ENCODE measurements at places on chromosomes 2 and 18.

GRCh38 chr2:207163756-207164005 is 2.1 kb downstream of the KLF7 start:
- DNase-seq: no peak

DNA sequence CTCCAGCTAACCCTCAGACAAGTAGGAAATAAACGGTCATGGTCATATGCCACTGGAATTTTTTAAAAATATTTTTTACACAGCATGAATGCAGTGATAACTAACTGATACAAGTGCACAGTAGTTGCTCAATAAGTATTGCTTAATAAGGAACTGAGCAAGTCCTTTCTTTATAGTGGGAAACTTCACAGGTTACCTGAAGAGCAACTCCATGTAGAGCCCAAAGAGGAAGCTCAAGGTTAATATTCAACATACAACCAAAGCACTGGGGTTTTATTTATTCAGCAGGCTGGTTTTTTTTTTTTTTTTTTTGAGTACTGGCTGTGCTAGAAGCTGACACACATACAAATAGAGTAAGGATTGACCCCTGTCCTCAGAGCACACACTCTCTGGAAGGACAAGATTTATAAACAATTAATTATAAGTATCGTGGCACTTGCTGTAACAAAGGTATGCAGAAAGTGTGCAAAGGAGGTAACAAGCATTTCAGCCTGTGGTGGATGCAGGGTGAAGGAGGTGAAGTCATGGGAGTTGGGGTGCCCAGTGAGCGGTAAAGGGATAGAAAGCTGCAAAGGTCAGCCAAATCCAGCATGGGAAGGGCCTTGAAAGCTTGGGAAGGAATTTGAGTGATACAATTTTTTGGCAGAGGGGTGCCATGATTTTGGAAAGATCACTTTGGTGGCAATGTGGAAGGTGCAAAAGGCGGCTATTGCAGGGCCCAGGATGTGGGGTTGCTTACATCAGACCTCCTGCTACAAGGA is 52.7 kb downstream of the ATOH8 start:
- DNase-seq: no peak

- DNase-seq: no peak
Observed at GRCh38 chr2:56202381-56203121, 18.8 kb downstream of the CCDC85A start.

GRCh38 chr2:129813404-129813803 is 166.1 kb upstream of the RAB6C start:
- no peak for DNase-seq

DNA sequence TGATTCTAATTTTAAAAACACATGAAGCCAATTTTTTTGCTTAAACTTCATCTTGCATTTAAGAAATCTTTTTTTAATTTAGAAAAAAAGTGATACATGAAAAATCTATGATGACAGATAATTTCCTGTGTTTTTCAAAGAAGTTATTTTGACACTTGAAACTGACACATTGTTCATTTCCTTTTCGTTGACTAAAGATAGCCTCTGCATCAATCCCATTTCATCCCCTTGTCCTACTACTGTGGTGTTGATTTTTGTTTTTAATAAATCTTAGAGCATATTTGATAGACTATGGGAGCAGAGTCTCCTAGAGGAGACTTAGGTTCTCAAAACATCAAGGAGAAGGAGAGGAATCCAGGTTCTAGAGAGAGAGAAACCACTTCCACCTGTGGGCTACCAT is 70.9 kb downstream of the ACVR1C start:
- DNase-seq: no peak

DNA sequence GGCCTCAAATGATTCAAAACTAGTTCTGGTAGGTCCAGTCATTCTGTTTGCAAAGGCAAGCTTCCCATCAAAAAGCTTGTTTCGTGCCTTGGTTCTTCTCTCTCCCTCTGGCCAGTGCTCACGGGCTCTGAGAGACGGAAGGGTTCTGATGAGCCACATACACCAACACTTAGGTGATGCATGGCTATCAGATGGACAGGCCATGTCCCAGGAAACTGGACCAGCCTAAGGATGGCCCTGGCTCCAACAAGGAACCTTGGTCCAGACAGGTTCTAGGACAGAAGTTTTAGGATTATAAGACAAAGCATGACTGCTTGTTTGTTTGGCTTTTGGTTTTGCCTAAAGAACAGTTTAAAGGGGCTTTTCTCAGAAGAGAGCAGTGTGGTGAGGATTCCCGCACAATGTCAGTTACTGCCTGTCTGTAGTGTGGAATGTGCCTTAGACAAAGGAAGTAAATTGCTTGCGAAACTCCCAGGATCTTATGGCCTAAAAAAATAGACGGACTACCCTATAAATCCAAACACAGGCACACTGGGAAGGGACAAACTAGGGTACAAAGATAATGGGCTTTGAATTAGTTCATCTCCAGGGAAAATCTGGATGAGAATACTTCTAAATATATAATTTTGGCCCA is 10.3 kb downstream of the CYP1B1 start:
- no peak for DNase-seq

GRCh38 chr2:199160081-199160480 is 297.7 kb downstream of the SATB2 start:
- DNase-seq: no peak

- DNase-seq: peak; percentile 5
Observed at GRCh38 chr18:52694804-52695203, 354.8 kb downstream of the DCC start.

GRCh38 chr2:137220438-137220993 is 455.2 kb downstream of the THSD7B start:
- DNase-seq: no peak

DNA sequence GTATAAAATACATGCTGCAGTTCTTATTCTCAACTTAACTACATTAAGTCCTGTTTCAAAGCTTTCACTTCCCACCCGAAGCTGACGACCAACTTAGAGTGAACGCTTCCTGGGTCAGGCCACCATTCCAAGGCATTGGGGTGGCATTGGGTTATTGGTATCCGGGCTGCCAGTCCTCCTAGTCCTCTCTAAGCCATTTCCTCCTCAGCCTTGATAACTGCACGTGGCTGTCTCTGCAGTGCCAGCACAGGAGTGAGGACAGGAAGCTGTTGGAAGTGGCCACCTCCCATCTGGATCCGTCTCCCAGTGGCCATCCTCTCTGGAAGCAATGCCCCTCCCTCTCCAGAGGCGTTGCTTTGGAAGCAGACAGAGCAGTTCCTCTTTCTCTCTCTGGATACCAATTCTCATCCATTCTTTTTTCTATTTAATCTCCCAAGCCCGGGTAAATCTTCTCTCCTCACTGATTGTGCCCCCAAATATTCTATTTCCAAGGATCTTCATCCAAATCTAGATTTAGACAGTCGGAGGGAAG is 354.7 kb downstream of the EIPR1 start:
- DNase-seq: no peak

DNA sequence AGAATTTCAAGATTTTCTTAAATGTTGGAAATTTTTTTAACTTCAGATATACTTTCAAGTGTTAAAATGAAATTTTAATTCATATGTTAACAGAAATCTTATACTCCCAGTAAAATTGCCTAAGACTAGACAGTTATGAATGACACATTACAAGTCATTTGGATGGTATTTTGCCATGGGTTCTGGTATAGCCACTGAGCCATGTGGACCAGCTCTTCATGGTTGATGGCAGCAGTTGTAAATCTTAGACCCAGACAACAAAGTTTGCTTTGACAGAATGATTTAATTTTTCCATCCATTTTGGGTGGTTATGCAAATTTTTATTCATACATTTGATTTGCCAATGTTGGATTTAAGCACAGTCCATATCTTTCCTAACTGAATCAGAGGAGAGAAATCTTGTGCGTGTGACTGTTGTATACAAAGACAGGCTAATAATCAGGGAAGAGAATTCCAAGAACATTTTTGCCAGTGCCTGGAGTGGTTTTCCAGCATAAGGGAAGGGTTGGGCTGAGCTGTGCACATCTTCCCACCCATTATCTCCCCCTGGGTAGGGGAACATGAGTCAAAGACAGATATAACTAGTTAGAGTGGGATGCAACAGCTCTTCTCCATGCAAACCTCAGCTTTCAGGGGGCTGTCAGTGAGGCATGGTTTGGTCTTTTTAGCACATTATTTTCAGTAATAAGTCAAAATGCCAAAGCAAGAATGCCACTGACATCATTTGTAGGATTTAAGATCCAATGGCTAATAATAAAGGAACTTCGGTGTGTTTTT is 28.1 kb upstream of the INPP4A start:
- no peak for DNase-seq

DNA sequence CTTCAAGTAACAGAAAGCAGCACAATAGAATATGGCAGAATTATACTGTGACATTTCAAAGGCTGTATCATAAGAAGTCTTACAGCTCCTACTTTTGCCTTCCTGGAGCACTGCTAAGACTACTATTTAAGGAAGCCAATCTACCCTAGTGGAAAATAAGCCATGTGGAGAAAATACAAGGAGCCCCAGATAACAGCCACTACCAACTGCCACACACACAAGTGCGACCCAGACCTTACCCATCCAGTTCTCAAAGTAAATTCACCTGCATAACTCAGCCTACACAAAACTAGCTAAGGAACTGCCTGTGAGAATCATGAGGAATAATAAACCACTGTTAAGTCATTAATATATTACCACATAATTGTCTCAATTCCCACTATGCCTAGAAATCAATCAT is 66.4 kb downstream of the USP34 start:
- no peak for DNase-seq

DNA sequence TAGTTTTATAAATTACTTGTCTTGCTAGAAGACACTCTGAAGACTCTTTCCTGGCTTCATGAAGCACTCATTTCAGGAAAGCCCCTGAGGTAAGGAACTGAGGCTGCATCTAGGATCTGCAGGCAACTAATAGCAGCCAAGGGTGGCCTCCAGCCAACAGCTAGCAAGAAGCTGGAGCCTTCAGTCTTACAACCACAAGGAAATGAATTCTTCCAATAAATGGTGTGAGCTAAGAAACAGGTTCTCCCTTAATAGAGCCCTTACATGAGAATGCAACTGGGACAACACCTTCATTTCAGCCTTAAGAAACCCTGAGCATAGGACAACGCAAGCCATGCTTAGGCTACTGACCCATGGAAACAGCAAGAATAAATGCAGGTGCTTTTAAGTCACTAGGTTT is 254.6 kb upstream of the RBBP8 start:
- DNase-seq: no peak

DNA sequence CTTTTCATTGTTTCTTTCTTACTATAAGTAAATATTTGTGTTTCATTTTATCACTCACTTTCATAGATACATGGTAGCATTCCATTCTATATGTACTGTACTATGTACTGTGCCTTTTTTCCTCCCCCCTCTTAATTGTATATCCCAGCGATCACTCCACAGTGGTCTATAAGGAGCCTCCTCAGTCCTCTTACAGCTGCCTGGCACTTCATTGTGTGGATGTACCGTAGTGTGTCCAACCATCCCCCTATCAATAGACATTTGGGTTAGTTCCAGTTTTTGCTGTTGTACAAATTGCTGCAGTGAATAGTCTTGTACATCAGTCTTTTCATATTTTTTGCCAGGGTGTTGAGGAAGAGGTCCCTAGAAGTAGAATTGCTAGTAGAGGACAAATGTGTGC is 21.4 kb upstream of the DRC1 start:
- no peak for DNase-seq

- no peak for DNase-seq
Observed at GRCh38 chr2:181697126-181697525, 16.8 kb upstream of the NEUROD1 start.

DNA sequence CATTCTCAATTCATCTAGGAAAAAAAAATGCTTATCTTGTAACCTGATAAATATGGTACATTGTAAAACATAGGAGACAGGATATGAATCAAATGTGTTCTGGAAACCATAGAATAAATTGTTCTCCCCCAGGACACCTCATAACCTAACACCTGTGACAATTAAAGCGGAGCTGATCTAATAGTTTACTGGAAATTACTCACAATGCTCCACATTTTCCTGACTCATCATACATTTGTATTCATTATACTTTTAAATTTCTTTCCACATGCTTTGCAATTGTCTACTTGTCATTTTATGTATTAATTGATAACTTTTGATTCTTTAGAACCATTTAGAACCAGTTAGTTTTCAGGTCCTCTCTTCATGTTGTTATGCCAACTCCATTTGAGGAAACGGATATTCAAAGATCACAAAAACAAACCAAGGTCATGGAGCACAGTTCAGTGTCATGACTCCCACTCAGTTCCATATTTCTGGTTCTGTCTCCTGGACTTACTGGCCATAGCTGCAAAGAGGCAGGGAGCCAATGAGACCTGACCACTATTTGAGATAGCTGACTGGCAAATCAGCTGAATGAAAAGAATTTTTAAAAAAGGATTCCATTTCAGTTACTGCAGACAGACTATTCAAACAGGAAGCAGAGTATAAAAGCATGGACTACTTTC is 128.5 kb downstream of the CALCRL start:
- DNase-seq: no peak

- DNase-seq: peak; percentile 28
Observed at GRCh38 chr2:172083628-172084394, 1.5 kb upstream of the DLX1 start.

- DNase-seq: no peak
Observed at GRCh38 chr2:9135822-9136558, 70.6 kb upstream of the ASAP2 start.

GRCh38 chr2:217647226-217647625 is 355.6 kb downstream of the TNS1 start:
- DNase-seq: no peak

Measured in erythroblast (primary cell).